ENCODE measurements at places on chromosomes 16 and 17.

DNA sequence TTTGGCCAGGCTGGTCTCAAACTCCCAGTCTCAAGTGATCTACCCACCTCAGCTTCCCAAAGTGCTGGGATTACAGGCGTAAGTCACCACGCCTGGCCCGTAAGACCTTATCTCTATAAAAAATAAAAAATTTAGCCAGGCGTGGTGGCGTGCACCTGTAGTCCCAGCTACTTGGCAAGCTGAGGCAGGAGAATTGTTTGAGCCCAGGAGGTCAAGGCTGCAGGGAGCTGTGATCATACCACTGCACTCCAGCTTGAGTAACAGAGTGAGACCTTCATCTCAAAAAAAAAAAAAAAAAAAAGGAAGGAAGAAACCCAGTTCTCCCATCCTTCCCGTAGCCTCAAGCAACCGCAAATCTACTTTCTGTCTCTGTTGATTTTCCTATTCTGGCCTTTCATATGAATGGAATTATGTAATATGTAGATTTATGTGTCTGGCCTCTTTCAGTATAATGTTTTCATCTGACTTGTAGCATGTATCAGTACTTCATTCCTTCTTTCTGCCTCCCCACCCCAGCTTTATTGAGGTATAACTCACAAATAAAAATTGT is 11.2 kb downstream of the CASC3 start:
- no peak for DNase-seq

DNA sequence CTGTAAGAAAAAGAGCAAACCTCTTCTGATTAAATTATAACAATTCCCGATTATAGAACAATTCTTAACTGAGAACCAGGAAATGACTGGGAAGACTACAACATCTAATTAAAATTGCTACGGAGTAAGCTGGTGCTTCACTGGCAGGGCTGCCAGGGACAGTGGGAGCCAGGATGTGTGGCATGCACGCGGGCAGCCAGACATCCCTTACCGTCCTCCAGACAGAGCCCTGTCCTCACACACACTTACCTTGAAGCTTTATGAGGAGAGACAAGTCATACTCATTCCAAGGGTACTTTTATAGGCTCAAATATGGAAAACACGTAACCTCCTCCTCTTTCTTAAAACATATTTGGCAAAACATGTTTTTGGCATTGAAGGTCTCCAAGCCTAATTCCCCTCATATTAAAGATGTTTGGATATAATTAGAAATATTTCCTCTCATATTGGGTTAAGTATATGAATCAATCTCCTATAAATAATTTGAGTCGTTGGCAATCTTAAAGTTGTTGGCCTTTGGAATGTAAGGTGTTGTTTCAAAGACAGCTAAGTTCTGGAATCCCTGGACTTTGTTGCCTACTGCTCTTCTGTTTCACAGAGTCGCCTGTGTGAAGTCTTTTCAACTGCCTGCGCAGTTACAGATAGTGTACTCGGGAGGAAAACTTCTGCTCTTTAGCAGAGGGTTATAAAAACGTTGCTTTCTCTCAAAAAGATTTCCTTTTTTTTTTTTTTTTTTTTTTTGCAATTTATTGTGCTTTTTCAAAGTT is at the start of gene MYH1:
Gene MYH1 (minus strand): TSS at position 272 of the 767 bp plus-strand sequence. CDS start 1,900 bp downstream, outside the sequence.
- no peak for DNase-seq

GRCh38 chr17:82582213-82582612 is 62.7 kb downstream of the FOXK2 start:
- no peak for DNase-seq

DNA sequence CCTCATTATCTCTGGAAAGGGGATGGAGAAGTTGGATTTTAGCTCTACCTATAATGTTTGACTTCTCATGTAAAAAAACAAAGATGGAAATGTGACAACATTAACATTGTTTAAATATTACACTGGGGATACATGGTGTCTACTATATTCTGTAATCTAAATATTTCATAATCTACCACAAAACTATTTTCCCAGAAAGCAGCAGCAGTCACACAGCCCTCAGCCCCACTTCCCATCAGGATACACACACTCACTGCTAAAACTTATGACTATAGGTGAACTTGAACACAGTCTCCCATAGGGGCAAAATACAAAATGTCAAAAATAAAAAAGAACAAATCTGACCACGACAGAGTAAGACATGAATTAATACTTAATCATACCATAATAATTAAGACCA is 95.7 kb downstream of the KANSL1 start:
- no peak for DNase-seq

Measured in activated CD4-positive, alpha-beta T cell treated with anti-CD3 and anti-CD28 coated beads, Interleukin-2, amount 50 U/mL, for 1 hour (primary cell).